ENCODE measurements at places on chromosomes 12 and 14.

GRCh38 chr12:84079626-84080025 lies 833.0 kb downstream of the SLC6A15 start:
- no peak for DNase-seq

- no peak for DNase-seq
These were observed 27.9 kb downstream of the TMCC3 start for GRCh38 chr12:94622475-94622874.

DNA sequence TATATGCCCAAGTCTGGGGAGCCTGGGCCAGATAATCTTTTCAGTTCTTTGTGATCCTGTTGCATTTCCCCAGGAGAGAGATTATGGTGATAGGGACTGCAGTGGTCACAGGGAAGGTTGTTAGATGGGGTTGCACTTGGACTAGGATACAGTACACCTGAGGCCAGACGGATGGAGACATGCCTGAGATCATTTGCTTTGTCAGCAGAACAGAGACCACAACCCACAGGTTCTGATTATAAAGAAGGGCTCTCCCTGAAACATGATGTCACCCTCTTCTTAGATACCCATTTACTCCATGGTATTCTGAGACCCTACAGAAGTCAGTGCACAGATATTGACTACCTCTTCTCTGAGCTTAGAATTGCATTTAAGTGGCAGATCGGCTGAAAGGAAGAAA lies 200.9 kb upstream of the IGF1 start:
- no peak for DNase-seq

DNA sequence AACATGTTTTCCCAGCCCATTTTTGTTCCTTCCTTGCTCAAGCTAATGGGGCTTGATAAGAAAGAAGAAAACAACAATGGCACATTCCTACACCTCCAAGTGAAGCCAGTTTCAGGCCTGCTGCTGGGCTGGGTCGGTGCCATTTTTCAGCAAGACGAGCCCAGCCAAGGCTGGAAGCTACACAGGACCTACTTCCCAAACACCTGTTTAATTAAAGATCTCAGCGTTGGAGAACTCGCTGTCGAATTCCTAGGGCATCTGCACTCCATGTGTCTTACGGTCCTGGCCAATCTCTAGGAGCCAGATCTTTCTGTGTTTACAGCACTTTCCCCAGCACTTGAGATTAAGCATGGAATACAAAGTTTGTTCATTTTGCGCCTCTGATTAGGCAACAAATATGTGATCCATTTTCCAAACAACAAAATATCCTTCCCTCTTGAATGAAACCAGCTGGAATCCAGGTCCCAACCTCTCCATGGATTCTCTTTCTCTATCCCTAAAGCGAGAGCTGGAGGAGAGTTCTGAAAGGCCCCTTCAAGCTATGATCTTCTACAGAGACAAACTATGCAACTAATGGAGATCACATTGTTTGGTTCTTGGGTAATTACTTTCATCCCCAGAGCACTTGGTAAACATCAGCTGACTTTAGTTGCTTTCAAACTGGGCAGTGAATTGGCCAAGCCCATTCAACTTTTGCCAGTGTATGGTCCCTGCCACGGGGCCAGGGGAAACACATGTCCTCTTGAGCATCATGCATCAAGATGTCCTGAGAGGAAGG lies 34.3 kb upstream of the TC2N start:
- DNase-seq = no peak

GRCh38 chr14:69289811-69290520 lies 30.0 kb downstream of the GALNT16 start:
- DNase-seq = no peak

- no peak for DNase-seq
These were observed 104.2 kb downstream of the ADCK1 start for GRCh38 chr14:77903937-77904617.

DNA sequence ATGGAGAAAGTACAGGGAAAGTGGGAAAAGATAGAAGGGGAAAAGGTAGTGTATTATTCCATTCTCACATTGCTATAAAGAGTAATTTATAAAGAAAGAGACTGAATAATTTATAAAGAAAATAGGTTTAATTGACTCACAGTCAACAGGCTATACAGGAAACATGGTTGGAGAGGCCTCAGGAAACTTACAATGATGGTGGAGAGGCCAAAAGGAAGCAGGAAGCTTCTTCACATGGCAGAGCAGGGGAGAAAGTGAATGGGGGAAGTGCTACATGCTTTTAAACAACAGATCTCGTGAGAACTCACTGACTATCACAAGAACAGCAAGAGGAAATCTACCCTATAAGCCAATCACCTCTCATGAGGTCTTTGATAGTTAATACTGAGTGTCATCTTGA lies 725.0 kb upstream of the FLRT2 start:
- no peak for DNase-seq

- no peak for DNase-seq
These were observed 15.6 kb downstream of the APOBEC1 start for GRCh38 chr12:7650091-7650490.

DNA sequence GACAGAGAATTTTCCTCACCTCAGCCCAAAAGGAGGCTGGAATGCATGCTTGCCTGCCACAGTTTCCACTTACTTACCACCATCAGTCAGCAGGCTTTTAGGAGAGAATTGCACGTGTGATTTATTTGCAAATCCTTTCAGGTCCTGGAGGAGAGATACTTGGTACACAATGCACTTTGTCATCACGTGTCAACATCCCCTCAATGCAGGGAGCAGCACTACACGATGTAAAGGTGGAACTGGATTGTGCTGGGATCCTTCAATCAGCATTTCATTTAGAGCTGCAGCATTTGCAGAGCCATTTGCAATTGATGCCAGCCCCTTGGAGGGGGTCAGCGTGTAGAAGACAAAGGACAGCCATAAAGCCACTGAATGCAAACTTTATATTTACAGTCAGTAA lies 218.1 kb downstream of the GLT1D1 start:
- no peak for DNase-seq

- no peak for DNase-seq
These were observed 38.5 kb downstream of the SPTB start for GRCh38 chr14:64841121-64841651.

GRCh38 chr14:55129428-55130195 lies 560 bp downstream of the LGALS3 start:
- DNase-seq = peak; percentile 28

GRCh38 chr14:53149668-53150316 lies 3.3 kb downstream of the DDHD1 start:
- no peak for DNase-seq

DNA sequence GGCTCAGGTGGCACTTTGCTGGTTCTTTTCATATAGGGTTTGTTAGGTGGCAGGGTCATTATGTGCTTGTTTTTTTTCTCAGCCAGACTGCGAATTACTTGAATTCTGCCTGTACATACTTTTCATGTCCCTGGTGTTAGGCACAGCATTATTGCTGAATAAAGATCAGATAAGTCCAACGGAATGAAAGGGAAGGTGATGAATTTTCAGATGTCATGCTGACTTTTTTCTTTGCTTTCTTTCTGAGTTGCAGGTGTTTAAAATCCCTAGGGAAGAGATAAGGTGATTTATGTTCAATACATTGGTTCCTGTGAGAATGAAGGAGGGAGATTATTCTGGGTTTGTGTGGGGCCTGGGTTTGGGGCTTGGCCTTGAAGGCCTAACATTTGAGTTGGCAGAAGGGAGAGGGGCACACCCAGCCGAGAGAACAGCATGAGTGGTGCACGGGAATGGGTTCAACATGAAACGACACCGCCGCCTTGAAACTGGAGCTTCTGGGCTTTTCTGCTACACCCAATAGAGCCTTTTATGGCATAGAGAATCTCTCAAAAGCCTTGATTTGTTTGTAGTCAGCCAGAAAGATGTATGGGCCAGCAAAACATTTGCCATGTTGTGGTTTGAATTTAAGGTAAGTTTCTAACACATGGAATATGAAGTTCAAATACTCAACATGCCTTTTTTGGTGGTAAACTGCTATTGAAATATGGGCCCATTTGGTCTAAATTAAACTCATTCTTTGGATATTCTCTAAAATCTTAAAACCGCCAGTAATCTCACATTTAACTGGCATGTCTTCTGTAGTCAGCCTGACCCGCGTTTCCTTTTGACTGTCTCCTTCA lies 477.0 kb downstream of the PCNX1 start:
- DNase-seq = no peak

DNA sequence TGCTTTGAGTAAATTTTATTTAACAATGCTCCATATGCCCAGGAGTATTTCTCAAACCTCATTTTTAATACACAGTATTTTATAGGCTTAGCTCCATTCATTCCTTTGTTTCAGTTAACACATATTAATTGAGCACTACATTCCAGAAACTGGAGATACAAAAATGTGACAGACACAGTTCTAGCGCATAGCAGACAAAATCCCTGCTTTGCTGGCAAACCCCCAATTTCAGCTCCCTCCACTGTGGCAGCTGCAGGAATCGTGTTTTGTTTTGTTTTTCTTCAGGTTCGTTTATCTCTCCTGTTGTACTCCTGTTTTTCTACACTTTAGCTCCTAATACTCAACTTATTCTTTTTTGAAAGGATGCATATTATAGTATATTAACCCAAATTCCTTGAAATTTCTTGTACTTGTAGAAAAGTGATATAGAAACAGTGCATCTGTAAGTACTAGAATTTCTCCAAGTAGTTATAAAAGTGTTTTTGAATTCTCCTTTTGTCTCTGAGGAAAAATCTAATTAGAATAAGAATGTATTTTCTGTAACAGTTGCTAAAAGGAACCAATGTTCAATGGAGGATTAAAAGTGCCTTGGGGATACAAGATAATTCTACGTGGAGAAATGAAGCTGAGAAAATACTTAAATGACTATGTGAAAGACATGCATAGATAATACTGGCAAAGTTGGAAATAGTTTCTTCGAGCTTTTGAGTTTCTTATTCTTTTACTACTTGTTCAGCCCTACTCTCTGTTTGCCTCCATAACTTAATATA lies 6.4 kb upstream of the RAB21 start:
- DNase-seq = no peak

- DNase-seq = no peak
These were observed 185.3 kb downstream of the TSPAN9 start for GRCh38 chr12:3262470-3262869.

DNA sequence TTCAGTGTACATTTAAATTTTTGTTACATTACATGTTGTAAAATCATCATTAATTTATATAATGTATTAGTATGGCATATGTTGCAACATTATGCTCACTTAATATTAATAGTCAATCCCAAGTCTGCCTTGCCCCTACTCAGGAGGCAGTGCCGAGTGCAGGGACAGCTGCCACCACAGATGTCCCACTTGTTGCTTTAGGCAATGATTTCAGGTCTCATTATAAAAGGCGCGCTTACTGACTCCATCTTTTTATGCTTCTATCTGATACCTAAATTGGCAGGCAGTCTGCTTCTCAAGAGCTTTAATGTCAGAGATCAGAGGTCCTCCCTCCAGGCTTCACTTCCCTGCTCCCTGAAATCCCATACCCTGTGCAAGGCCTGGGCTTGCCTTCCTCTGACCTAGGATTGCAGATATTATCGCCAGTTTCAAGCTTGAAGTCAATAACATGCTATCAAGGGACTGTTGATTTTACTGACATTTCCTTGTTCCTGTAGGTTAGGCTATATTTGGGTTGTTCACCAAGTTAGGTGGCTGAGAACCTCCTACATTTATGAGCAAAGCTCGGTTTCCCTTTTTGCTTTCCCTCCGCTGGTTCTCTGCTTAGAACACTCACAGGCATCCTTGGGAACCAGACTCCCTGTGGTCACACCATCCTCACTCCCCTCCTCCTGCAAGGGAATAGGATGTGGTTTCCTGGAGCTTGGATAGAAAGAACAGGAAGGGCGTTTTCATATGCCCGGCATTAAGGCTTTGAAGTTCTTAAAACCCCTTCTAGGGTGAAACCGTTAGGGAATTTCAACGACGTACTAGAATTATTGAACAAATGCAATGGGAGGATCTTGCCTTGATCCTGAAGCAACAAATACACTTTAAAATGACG lies 208.4 kb upstream of the FKBP4 start:
- DNase-seq = no peak

DNA sequence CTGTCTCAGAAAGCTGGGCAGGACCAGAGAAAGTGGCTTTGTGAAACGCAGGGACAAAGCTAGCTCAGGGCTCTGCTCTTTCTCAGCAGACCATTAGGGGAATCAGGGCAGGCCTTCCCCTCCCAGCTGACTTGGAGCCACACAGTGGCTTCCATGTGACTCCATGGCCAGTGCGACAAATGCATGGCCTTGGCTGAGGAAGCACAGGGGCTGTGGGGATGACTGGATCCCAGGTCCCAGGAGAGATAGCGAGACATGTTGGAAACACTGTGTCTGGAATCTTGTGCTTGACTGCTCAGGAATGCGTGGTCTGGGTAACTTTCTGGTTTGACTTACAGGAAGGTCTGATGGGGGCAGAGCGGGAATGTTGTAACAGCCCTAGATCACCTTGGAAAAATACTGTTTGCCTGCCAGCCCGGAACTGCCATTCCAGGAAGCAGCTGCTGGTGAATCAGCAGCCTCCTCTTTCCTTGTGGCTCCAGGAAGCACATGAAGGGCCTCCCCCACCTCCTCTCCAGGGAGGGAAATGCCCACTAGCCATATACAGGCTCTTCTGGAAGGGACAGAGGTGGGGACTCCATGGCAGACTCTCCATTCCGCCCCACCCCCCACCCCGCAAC lies 133.5 kb upstream of the HIF1A start:
- DNase-seq = no peak

GRCh38 chr12:5715021-5715420 lies 230.0 kb downstream of the ANO2 start:
- DNase-seq = no peak

DNA sequence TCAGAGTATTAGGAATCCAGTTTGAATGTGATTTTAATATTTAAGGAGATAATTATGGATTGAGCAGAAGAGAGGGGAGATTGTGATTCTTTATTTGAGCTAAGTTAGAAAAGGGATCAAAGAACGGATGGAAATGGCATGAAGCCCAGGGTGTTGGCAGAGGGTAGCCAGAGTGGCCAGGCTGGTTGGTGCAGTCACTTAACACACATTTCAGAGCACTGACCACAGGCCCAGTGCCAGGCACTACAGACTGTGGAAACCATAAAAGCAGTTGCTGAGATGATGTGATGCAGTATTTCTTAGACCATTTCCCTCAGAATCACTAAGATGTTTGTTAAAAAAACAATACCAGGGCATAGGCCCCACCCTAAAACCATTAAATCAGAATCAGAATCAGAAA lies 167.7 kb upstream of the AMIGO2 start:
- no peak for DNase-seq

DNA sequence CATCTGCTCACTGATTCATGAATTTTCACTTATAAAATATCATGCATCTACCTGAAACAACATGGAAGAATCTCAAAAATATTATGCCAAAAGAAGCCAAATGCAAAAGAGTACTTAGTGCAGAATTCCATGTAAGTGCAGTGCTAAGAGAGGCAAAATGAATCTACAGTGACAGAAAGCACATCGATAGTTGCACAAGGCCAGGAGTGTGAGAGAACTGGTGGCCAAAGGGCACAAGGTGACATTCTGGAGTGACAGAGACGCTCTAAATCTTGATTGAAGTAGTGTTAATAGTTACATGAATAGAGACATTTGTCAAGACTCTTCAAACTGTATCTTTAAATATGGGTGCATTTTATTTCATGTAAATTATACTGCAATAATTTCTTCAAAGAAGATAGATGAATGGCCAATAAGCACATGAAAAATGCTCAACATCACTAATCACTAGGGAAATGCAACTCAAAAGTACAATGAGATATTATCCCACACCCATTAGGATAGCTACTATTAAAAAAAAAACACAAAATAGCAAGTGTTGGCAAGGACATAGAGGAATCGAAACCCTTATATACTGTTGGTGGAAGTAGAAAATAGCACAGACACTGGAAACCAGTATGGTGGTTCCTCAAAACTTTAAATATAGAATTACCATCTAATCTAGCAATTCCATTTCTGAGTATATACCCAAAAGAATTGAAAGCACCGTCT lies 71.7 kb upstream of the KICS2 start:
- no peak for DNase-seq
